ENCODE measurements at places on chromosomes 12 and 14.

DNA sequence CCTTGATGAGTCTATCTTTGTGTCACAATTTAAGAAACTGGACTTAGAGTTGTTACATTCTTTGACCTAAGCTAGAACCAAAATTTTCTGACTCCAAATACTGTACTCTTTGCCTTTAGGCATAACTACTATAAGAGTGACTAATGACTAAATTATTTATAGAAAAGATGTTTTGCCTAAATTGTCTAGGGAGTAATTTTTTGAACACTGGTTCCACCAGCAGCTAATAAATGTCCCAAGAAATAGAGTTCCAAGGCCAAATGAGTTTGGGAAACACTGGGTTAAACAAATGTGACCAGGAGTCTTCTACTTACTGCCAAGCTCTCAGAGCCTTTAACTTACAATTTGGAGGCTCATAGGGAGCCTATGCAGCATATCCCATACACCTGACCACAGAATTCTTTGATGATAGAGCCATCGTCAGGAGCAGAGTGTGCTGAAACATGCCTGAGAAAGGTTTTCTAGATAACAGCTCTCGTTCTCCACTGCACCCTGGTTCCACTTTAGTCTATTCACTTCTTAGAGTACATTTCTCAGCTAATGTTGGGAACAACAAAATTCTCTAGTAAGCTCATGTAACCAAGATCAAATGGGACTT, 215.9 kb upstream of the HMGA2 start:
- no peak for DNase-seq

DNA sequence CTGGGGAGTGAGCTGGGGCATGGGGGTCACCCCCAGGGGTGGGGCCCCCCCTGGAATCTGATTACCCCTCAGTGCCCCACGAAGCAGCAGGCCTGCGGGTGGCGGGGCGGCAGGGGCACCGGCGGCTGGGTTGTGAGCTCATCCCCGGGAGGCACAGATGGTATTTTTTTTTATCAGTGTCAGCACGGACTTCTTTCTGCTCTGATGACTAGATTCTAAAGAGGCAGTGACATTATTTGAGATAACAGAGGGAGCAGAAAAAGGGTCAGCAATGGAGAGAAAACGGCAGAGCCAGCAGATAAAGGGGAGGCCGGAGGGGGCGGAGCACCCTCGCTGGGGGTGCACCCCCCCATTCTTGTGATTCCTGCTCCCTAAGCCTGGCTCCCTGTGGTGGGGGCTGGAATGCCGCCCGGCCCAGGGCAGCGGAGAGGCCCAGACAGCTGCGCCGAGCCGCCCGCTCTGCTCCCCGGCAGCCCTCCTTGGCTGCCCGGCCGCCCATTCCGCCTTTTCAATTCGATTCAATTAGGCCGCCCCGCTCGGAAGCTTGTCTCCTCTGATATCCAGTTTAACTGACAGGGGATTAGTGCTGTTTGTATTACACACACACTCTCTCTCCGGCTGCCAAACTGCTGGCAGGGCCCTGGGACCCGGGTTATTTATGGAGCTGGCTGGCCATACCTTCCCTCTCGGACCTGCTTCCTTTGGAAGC, 32.9 kb downstream of the MVK start:
- DNase-seq: no peak

DNA sequence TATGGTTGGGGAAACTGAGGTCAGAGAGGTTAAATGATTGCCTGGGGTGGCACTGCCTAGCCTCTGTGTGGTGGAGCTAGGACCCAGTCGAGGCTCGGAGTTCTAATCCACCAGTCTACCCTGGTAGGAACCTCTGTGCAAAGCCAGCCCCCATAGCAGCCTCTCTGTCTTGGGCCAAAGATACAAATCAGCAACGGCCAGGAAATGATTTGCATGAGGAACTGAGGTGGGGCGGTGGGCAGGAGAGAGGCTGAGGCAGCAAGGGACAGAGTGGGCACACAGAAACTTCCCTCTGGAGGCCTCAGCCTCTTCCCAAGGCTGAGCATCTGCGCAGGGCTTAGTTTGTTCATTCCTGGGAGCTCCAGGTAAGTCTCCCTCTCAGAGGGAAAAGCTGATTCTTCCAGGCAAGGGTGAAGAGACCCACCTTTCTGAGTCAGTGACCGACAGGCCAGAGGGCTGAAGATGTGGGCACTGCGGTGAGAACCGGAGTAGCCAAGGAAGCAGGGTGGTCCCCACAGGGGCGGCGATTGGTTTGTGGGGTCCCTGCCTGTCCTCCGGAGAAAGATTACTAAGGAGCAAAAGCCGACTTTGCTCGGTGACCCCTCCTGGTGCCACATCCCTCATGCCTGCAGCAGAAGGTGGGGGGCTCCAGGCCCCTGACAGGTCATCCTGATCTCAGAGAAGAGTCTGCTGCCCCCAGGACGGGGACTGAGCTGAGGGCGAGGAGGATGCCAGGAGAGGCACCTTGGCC, 134.6 kb downstream of the CACNA1C start:
- DNase-seq: no peak

- DNase-seq: no peak
These were observed 96.9 kb downstream of the SLC15A4 start for GRCh38 chr12:128726886-128727285.

DNA sequence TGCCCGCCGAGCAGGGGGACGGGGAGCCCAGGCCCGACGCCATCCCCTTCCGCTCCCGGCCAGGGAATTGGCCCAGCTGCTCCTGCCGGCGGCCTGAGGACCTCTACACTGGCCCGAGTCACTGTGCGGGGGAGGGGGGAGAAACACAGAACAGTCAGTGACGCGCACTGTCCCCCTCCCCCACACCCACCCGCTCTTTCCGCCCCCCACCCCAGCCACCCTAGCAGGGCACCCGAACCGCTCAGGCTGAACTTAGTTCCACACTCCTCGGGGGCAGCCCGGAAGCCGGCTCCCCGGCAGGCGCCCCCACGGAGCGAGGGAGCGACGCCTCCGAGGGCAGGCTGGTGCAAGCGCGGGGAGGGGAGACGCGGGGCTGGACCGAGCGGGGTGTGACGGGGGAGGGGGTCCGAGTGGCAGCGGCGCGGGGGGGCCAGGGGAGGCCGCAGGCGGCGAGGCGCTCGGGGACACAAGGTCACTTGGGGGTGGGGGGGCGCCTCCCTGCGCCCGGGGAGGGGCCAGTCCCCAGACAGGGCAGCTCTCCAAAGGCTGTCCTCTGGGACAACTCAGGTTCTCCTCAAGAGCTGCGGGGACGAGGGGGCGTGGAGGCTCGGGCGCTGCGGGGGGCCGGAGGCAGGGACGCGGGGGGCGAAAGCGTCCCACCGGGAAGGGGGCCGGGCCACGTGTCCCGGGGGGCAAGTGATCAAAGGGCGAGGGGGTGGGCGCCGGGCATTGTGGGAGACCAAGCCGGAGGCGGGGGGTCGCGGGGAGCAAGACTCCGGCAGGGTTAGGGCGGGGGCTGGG, 648 bp downstream of the CHD4 start:
- peak; percentile 27 for DNase-seq
